ENCODE measurements at places on chromosomes 13 and 19.

DNA sequence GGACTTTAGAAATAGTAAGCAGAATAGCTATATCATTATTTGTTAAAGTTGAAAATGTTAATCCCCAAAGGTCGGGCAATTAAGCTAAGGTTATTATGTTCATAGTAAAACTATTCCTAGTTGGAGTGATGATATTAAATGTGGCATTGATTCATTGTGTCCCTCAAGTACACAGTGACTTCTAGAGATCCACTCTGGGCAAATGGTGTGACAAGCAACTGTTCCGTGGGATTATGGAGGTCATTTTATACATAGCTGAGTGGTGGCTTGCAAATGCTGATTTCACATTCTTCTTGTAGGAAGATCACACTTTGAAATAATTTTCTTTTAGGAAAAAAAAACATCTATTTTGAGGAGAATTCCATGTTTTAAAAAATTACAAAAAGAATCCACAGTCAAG, 317.8 kb downstream of the ATP8A2 start:
- DNase-seq = no peak

GRCh38 chr19:31693131-31693932, 344.1 kb upstream of the TSHZ3 start:
- no peak for DNase-seq

- DNase-seq = peak; percentile 4
Observed at GRCh38 chr13:111401151-111401550, 80.7 kb downstream of the TEX29 start.

DNA sequence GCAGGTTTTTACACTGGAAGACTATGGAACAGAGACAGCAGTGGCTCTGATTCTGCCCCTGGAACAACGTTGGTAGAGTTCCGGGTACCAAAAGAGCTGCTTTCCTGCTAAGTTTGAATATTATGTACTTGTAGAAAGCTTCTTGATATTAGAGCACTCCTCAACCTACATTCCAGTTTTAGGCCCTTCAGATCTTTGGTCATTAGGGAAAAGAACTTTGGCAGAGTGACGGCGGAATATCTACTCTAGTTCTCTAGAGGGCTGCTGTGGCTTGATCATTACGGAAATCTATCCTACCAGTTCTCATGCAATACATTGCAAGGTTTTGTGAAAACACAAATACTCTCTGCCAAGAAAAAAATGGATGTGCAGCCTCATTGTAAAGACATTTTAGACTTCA, 415.7 kb downstream of the DIAPH3 start:
- DNase-seq = no peak

GRCh38 chr13:26457212-26457611, 100.3 kb upstream of the WASF3 start:
- no peak for DNase-seq

- DNase-seq = no peak
Observed at GRCh38 chr13:31706105-31706504, 33.2 kb upstream of the RXFP2 start.
